ENCODE measurements at places on chromosomes 5 and 9. TPM values are rescaled to one million over a fixed set of nuclear protein-coding genes. Genes with fewer than 3 reads are reported as not detected.

DNA sequence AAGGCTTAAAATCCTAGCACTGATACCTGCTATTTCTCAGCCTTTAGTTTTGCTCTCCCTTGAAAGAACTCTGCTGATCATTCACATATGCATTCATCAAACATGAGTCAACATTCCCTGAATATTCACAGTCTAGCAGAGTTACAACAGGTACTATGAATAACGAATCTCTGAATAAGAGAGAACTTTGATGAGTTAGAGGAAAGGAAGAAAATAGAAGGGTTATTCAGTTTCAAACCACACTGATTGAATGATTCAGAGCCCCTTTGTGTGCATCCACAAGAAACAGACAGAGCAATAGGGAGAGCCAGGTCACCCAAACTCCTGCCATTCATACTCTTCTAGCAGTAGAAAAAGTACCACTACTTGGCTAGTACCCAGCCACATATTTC is 36.0 kb downstream of the FOXD1 start:
- no peak for DNase-seq

DNA sequence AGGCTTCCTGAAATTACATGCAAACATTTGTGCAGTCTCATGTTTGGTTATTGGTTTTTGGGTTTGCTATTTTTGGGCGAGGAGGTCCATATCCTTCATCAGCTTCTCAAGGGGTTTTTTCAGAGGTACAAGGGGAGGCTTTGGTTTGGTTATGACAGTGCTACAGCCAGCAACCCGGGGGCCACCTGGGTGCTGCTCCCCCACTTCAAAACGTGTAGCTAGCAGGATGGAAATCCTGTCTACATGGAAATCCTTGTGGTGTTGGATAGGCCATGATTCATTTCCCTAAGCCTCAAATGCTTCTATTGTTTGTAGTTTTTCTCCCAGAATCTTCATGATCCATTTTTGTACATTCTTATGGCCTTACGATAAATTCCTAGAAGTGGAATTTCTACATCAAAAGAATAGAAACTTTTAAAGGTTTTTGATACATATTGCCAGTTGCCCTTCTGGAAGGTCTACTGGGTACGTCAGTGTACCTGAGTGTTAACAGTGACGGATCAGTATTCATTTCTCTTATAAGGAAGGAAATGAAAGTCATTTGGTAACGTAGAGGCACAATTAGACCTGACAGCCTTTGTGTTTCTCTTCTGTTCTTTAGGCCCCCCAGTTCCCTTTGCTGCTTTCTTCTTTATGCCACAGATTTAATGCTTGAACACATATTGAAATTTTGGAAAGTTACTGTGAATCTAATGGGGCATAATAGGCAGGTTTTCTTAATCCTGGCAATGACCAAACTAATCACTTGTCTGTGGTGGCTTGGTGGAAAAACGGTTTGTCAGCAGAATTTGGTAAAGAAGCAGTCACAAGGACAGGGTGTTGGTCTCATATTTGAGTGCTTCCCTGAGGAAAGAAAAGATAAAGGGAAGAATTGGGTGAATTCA is 69.7 kb upstream of the ABL1 start:
- DNase-seq, result no peak

DNA sequence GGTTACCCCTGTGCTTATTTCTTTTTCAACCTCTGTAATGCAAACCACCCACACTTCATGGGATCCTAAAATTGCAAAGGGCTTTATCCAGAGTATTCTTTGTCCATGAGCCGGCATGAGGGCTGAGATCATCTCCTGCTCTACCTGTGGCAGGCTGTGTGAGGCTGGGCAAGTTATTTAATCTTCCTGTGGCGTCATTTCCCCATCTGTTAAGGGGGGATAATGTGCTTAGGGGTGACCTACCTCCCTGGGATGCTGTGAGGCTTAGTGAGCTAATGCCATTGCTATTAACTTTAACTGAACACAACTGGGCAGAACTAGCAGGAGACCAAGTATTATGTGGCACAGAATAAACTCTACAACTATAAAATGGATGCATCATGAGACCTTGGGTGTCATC is 17.0 kb downstream of the FRMPD1 start:
- DNase-seq, result no peak

DNA sequence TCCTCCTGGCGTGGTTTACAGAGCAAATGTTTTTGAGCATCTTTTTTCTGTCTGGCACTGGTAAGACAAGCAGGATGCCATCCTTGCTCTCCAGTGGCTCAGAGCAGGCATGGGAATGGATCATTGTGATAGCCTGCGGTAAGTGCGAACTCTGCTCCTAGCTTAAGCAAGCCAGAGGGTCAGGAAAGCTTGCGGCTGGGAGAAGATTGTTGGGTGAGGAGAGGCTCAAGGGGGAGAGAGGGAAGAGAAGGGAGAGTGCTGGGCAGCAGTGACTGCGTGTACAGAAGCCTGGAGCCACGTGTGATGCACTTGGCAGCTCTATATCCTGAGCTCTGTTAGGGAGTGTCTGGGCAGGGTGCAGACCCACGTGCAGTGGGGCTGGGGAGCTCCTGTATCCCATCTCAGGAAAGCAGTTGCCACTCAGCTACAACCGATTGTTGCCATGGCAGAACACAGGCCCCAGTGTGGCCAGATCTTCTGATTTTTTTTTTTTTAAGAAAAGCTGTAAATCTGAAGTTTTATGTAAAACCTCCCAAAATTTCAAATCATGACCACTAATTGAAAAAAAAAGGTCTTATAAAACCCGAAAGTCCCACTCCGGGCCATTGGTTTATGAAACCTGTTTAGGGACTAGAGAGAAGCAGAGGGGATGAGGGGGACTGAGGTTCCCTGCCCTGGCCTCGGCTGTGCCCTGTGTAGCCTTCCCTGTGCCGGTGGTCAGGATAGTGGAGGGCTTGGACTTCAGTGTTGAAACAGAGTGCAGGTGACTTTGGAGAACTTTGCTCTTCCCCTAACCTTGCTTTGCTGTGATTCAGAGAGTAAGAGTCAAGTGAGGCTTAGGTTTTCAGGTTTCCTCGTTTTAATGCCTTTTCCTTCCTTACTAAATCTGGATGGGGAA is 67.3 kb downstream of the ZNF618 start:
- peak; percentile 78 for DNase-seq

DNA sequence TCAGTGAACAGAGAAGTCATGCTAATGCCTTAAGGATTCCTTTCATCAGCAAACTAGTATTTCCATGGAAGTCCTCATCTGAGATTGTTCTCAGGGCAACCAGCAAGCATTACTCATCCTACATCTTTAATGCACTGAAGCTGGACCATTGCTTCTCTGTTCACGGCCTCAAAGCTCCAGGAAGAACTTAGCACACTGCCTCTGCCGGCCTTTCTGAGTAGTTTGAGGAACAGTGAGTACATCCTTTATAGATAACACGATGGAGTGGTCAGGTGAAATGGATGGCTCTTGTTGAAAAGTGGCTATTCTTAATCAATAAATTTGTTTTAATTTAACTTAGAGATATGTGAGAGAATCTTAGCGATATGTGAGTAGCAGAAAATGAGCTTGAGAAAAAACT is 35.8 kb downstream of the MEGF10 start:
- no peak for DNase-seq

Gene CCL28
- 2.2 TPM for total RNA-seq

GRCh38 chr9:90062982-90063381 is 458.2 kb downstream of the GADD45G start:
- no peak for DNase-seq

DNA sequence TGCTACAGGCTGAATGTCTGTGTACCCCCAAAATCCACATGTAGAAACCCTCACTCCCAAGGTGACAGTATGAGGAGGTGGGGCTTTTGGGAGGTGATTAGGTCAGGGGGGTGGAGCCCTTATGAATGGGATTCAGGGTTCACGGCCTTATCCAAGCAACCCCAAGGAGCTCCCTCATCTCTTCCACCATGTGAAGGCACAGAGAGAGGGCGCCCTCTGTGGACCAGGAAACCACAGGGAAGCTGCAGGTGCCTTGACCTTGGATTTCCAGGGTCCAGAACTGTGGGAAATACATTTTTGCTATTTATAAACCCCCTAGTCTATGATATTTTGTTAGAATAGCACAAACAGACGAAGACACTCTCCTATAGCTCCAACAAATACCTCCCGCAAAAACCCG is 53.6 kb upstream of the IRX2 start:
- peak; percentile 74 for DNase-seq

- no peak for DNase-seq
Measured at GRCh38 chr5:134510970-134511795, 14.3 kb upstream of the JADE2 start.

Gene C5orf52
- not detected for total RNA-seq

GRCh38 chr9:129402371-129402739 is 218.5 kb downstream of the C9orf50 start:
- no peak for DNase-seq

DNA sequence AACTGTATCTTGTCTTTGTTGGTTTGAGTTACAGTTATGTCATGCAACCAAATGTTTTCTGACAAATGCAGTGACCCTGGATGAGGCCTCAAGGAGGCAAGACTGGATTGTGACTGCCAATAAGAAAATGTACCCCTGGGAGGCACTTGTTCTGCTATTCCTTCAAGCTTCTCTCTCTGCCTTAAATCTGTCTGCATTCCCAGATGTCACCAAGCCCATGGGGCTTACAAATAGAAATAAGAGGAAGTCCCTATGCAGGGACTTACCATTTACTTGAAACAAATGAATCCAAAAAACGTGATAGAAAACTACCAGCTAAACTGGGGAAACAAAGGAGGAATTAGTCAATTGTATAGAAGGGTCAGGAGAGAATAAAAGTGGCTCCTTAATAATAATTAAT is 8.2 kb upstream of the PARP8 start:
- DNase-seq, result no peak

GRCh38 chr9:3012245-3012644 is 168.3 kb upstream of the PUM3 start:
- no peak for DNase-seq

Gene CTNNA1
- total RNA-seq, result 346 TPM

Gene RETREG1
- 7.5 TPM for total RNA-seq

Gene CDKN2A
- 6.0 TPM for total RNA-seq

GRCh38 chr9:83521011-83521410 is 17.2 kb downstream of the FRMD3 start:
- no peak for DNase-seq

Gene HTR1A
- total RNA-seq, result not detected

GRCh38 chr5:86864051-86864450 is 246.3 kb downstream of the COX7C start:
- DNase-seq, result no peak

DNA sequence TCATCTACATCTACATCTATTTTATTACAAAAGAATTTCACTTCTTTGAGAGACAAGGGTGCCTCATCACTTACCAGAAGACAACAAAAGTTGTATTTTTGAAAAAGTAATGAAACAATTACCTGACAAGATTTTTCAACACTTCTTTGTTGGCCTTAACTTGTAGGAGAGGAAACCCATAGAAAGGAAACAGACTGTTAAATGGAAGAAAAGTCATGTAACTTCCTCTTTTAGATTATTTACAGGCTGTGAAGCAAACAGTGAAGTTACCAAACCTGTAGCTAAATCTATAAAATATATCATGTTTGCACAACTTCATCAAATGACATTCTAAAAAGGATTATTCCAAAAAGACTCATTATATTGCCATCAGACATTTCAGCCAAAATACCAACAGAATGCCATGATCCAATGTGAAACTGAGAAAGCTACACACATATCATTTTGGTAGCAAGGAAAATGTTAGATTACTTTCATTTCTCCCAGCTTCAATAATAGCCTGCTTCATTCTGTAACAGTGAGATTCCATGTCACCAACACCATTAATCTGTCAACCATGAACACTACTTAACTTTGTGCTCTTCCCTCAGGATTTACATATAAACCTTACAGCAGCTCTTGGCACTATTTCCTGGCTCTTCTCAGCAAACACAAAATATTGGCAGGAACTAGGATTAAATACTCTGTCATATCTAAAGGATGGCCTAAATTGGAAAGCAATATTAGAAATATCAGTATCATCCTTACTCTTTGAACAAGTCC is 122.5 kb downstream of the MCTP1 start:
- DNase-seq, result no peak

DNA sequence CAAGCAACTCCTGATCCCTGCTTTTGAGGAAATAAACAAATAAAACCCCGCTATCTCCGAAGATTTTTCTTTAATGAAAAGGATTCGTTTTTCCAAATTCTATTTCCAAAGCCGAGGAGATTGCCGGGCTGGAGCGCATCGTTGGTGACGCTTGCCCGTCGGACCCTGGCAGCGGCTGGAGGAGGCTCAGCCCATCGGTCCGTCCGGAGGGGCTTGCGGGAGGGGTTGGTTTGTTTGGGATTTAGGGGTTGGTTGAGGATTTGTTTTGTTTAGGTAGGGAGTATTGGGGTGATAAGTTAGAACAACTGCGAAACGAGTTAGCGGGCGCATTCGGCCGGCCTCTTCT is 20.8 kb downstream of the URM1 start:
- no peak for DNase-seq

- DNase-seq, result no peak
Measured at GRCh38 chr9:88965473-88965872, 25.8 kb upstream of the S1PR3 start.

Gene SLC6A7
- not detected for total RNA-seq

Gene PFN3
- not detected for total RNA-seq

- no peak for DNase-seq
Measured at GRCh38 chr5:90598293-90598692, 39.7 kb downstream of the ADGRV1 start.

- no peak for DNase-seq
Measured at GRCh38 chr9:113646491-113646890, 183.0 kb downstream of the RGS3 start.

- DNase-seq, result no peak
Measured at GRCh38 chr5:56951946-56952691, at the start of gene MIER3. Gene MIER3 (minus strand): TSS chr5:56952123. CDS start chr5:56952102, 21 bp downstream.
